ENCODE measurements at places on chromosomes 16 and 17.

- peak; percentile 1 for DNase-seq
Observed at GRCh38 chr17:50768346-50768761, 1.0 kb upstream of the ANKRD40CL start.

- DNase-seq: no peak
Observed at GRCh38 chr17:66412857-66413558, 110.6 kb downstream of the PRKCA start.

DNA sequence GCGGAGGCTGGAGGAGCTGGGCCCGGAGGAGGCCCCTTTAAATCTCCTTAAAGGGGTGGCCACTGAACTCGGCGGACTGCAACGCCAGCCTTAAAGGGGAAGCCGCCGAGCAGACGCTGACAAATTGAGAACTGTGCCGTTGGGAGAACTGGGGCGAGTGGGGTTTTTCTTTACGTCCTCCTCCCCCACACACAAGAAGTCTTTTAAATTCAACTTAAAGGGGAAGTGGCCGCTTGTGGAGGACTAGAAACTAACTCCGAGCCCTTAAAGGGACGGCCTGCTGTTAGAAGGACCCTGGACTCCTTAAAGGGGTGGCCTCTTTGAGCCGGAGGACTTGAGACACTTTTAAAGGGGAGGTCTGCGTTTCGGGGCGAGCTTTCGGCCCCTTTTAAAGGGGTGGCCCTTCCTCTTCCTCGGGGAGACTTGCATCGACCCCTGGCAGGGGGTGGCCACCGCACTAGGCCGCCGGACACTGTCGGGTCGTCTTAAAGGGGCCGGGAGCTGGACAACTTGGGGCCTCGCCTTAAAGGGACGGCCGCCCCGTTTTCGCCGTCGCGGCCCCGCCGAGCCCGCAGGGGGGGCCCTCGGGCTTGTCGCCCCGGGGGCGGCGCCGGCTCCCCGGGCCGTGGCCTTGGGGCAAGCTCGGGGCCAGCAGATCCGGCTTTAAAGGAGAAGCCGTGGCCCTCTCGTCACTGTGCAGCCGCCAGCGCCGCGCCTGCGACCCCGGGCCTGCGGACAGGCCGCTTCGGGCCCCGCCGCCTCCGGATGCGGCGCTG is 688 bp downstream of the FBRS start:
- DNase-seq: no peak

- DNase-seq: no peak
Observed at GRCh38 chr16:19771796-19772195, 53.7 kb downstream of the IQCK start.

GRCh38 chr17:4467287-4467686 is 31.4 kb upstream of the SPNS2 start:
- no peak for DNase-seq

GRCh38 chr16:1122398-1122765 is 26.3 kb upstream of the C1QTNF8 start:
- DNase-seq: no peak

DNA sequence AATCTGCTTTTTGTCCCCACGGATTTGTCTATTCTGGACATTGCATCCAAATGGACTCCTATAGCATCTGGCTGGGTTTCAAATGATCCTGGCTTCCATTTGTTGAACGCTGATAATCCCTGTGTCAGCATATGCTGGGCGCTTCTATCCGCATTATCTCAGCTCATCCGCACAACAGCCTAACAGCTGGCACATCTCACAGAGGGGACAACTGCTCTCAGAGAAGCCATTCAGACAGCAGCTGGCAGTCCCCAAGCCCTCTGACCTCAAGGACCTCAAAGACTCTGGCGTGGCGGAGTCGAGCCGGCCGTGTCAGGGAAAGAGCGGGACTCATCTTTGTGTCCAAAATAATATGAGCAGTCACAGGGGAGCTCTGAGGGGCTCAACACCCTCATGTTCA is 82.3 kb downstream of the NT5M start:
- no peak for DNase-seq
